ENCODE measurements at places on chromosomes 11 and 22.
A peak's percentile ranks its signal among the peaks of the same experiment; 100 is the strongest.

DNA sequence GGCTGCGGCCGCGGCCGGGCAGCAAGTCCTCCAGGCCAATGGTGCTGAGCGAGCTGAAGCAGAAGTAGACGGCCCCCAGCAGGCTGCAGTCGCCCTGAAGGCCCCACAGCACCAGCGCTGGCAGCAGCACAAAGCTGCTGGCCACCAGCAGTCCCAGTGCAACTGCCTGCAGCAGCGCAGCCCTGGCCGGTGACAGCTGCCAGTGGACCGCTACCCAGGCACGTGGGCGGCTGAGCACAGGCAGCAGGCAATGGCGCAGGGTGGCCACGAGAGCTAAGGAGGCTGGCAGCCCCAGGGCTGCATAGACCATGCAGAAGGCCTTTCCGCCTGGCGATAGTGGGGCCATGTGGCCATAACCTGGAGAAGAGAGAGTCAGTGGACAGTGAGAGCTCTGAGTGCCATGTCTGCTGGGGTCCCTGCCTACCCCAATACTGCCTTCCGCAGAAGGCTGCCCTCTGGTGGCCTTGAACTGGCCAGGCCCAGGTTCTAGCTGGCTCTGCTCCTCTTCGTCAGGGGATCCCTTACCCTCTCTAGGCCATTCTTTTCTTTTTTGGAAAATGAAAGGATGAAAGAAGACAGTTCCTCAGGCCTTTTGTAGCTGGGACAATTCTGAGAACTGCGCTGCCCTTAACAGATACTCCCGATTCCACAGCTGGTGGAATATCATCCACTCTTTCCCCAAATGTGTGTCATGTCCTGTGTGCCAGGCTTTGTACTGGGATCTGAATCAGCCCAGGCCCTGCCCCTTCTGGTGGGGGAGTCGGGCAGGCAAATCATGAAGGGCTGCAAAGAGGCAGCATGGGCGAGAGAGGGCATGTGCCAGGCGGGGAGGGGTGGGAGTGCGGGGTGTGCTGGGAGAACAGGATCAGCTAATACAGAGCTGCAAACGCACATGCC, 1.8 kb downstream of the KCNK7 start:
- no peak for DNase-seq

DNA sequence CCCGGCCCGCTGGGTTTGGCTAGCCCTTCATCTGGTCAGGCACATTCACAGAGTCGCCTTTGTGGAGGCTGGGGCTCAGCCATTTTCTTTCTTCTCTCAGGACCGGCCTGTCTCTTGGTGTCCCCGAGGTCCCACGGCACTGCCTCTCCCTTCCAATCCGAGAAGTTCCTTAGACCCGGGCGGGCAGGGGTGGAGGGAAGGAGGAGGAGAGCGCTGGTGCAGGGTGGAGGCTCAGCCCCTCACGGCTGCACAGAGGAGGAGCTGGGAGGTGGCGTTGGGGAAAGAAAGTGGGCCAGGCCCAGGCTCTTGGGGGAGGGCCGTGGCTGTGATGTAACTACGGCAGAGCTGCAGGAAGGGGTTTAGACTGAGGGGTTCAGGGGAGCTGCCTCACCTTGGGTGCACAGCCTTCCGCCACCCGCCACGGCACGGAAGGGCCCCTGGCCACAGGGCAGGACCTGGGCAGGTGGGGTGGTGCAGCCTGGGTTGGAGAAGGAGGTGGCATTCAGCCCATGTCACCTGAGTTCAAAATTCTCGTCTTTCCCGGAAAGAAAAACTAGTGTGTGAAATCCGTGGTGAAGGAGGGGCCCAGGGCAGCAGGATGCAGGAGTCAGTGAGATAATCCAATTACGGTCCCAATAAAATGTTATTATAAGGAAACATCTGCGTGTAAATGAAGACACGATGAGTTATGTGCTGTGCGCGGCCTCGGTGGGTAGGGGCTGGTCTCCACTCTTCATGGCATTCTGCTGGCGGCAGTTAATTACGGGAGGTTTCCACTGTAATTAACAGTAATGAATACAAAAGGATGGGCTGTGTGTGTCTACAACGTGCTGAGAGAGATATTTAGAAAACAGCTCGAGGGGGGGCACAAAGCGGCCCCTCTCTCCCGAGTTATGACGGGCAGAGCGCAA, 1.7 kb downstream of the BRSK2 start:
- DNase-seq: peak; percentile 40

DNA sequence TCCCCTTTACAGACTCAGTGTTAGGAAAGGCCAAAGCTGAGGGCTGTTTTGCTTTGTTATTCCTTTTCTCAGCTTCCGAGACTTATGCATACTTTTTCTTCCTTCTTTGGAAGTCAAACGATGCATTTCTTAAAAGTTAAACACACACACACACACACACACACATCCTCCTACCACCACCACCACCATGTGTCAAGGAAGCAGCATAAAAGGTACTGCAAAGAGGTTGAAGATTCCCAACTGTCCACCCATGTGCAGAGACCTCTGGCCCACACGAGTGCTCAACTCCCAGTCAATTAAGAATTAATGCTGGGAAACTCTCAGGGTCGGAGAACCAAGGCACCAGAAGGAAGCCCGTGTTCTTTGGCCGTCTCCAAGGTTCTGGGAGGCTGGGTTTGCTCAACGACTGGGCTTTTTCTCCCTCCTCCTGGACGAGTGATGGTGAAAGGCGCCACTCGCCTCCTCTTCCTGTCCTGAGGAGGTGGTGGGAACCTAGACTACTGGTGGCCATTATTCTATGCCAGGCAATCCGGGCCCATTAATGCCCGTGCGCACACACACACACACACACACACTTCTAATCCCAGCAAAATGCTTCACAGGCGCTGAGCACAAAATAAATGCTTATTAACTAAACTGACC, 15.1 kb downstream of the MN1 start:
- no peak for DNase-seq

- DNase-seq: no peak
Measured at GRCh38 chr11:129048911-129049310, 106.2 kb upstream of the TP53AIP1 start.

DNA sequence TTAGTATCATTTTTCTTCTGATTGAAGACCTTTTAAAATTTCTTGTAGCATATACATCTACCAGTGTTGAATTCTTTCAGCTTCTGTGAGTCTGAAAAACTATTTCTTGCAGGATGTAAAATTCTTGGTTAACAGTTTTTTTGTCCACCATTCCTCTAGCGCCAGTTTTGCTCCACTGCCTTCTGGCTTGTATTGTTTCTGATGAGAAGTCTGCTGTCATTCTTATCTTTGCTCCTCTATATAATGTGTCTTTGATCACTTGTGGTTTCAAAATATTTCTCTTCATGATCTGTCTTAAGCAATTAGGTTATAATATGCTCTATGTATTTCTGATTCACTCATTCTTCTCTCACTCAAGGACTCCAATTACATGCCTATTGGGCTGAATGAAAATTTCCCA, 152.3 kb downstream of the INSC start:
- DNase-seq: no peak

GRCh38 chr11:121199516-121199915, 93.1 kb upstream of the SC5D start:
- no peak for DNase-seq

DNA sequence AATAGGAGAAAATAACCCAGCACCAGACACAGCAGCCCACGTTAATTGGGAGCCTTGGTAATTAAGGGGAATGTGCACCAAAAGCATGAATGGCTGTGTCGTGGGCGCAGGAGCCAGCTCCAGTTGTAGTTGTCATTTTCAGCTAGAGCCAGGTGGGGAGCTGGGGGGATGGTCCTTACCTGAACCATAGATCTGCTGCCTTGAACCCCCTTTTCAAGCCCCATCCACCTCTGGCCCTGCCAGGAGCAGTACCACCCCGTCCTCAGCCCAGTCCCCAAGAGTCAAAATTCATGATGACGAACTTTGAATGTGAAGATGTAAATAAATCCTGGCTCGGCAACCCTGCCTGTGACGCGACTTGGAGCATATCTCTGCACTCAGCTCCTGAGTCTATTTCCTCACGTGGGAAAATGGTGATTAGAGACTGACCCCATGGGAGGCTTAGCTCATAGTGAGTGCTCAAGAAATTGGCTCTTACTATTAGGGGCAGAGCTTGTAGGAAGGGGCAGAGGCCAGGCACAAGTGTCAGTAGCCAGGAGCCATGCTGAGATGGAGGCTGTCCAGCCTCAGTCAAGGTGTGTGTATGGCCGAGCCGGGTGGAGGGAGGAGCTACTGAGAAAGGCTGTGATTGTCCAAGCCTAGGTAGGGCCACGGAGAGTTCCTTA, 794 bp upstream of the FXYD6 start:
- DNase-seq: no peak

- no peak for DNase-seq
Measured at GRCh38 chr11:4605057-4605456, 3.0 kb downstream of the TRIM68 start.

DNA sequence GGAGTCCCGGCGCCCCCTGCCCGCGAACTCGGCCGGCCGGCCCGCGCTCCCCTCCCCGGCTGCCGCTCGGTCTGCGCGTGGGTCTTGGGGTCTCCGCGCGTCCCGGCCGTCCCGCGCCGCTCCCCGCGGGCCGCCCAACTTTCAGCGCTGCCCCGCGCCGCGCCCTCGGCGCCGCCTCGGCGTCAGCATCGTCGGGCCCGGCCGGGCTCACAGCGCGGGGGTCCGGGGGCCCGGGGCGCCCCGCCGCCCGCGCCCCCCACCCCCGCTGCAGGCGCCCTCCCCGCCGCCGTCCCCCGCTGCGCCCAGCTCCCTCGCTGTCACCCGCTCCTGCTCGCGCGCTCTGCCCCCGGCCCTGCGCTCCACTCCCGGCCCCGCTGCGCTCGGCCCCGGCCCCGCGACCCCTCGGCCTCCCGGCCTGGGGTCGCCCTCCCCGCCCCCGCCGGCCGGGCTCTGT, at the start of gene KCNJ4:
Gene KCNJ4, minus strand, starts transcription at position 124 of the 454 bp plus-strand sequence. CDS start 27,067 bp downstream, outside the sequence.
- no peak for DNase-seq

DNA sequence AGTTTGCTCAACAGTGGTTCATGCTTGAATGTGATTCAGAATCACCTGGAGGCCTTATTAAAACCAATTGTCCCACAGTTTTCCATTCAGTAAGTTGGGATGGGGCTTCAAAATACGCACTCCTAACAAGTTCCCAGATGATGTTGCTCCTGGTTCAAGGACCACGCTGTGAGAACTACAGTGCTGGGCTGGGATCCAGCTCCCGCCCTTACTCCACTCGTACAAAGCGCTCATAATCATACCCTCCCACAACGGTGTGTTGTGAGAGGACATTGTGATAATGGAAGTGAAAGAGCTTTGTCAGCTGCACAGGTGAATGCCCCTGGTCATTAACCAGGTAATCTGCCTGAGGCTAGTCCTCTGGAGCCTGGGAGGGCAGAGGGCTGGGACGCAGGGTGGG, 1.3 kb upstream of the CD82 start:
- peak; percentile 49 for DNase-seq

- DNase-seq: no peak
Measured at GRCh38 chr11:62804310-62805075, 747 bp downstream of the NXF1 start.

GRCh38 chr11:1564535-1565172, 7.4 kb downstream of the DUSP8 start:
- no peak for DNase-seq

- peak; percentile 56 for DNase-seq
Measured at GRCh38 chr11:66100272-66101065, 30.4 kb downstream of the PACS1 start.

- no peak for DNase-seq
Measured at GRCh38 chr11:12862696-12863469, 146.2 kb upstream of the RASSF10 start.

DNA sequence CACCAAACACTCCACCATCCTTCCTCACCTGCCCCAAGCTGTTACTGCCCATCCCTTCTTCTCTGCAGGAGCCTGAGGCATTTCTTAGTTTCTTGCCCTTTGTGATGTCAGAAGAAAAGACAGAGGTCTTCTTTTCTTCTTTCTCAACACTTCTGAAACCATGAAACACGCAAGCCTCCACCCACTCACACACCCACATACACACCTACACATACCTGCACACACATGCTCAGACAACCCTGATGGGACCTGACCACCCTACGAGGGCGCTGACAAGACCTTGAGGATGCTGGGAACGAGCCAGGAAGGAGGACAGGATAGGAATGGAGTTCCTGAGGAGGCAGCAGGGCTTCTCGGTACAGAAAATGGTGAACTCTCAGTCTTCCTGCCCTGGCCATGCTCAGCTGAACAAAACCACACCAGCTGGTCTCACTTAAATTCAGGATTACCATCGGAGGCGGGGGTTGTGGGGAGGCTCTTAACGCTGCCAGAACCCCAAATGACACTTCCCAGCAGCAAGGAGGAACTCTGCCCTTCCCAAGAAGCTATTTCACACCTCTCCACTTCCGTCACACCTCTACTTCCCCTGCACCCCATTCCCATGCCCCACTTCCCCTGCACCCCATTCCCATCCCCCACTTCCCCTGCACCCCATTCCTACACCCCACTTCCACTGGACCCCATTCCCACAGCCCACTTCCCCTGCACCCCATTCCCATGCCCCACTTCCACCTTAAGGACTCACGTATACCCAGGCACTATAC, 41.0 kb downstream of the CSF2RB start:
- DNase-seq: no peak

DNA sequence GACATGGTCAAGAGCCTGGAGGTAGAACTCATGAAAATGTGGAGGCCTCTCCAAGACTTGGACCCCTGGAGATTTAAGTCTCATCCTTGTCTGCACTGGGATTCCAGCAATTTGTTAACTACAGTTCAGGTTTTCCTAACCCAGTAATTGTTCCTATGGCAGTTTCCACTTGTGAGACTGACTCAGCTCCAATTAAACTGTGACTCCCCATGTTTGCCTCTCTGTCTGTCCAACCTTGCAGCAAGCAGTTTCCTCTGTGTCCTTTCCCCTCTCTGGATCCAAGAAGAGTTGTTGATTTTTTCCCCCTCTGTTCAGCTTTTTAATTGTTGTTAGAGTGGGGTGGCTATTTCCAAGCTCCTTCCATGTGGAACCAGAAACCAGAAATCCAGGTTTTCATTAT, 16.2 kb upstream of the ARHGAP20 start:
- no peak for DNase-seq

GRCh38 chr22:35303029-35303624, 3.4 kb downstream of the TOM1 start:
- DNase-seq: no peak

- no peak for DNase-seq
Measured at GRCh38 chr22:22696104-22696503, 51.7 kb downstream of the GGTLC2 start.

GRCh38 chr11:35242412-35243242, 103.7 kb downstream of the CD44 start:
- no peak for DNase-seq

GRCh38 chr11:16981651-16982194, 32.5 kb downstream of the PLEKHA7 start:
- DNase-seq: peak; percentile 94

- DNase-seq: no peak
Measured at GRCh38 chr22:50208939-50209892, 8.4 kb downstream of the SELENOO start.

Measured in NCI-H526 (cell line).